ENCODE measurements at places on chromosomes 1 and 21. TPM values are rescaled to one million over a fixed set of nuclear protein-coding genes. Genes with fewer than 3 reads are reported as not detected.

Gene CLIC6
- 1.7 TPM for total RNA-seq

- H3K4me3 ChIP-seq = no peak overlapping the region
- H3K27ac ChIP-seq = no peak overlapping the region
- peaks cover 44% of the 10 kb centered on the region for H3K4me1 ChIP-seq
- H3K36me3 ChIP-seq = no peaks in the 10 kb centered on the region
- no peak for DNase-seq
Observed at GRCh38 chr1:21325231-21325718, 35.0 kb upstream of the ECE1 start.

GRCh38 chr1:119428991-119429390, 14.0 kb downstream of the HSD3B2 start:
- H3K4me1 ChIP-seq = peaks cover 13% of the 10 kb centered on the region
- no peak overlapping the region for H3K27ac ChIP-seq
- H3K27me3 ChIP-seq = peaks cover 10% of the 10 kb centered on the region
- peak overlapping the region; percentile 56 for H3K4me3 ChIP-seq

- H3K27me3 ChIP-seq = peaks cover 67% of the 10 kb centered on the region
- DNase-seq = peak; percentile 65
- H3K27ac ChIP-seq = peak overlapping the region; percentile 97
- H3K36me3 ChIP-seq = no peaks in the 10 kb centered on the region
- no peak overlapping the region for H3K4me3 ChIP-seq
- no peaks in the 10 kb centered on the region for H3K4me1 ChIP-seq
Observed at GRCh38 chr1:154747740-154748404, 122.2 kb downstream of the KCNN3 start.

Gene SAMD13
- 3.3 TPM for total RNA-seq

Gene FALEC
- total RNA-seq = not detected

GRCh38 chr21:36927719-36928117, 38.8 kb downstream of the HLCS start:
- no peak overlapping the region for H3K27ac ChIP-seq
- no peak overlapping the region for H3K4me3 ChIP-seq

DNA sequence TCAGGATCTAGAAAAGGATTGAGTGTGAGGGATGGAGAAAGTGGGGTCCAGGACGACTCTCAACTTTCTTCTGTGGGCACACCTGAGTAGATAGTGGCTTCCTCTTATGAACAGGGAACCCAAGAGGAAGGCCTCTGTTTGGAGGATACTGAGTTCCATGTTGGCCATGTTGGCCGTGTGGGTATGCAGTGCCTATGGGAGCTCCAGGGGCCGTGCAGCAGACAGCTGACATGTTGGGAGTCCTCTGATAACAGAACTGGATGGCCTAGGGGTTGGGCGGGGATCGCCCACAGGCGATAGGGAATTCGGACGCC, 43.0 kb downstream of the TMEM53 start:
- DNase-seq = no peak
- no peaks in the 10 kb centered on the region for H3K27me3 ChIP-seq
- peak overlapping the region; percentile 98 for H3K27ac ChIP-seq

- H3K4me1 ChIP-seq = no peaks in the 10 kb centered on the region
- DNase-seq = no peak
- H3K36me3 ChIP-seq = no peaks in the 10 kb centered on the region
- no peak overlapping the region for H3K27ac ChIP-seq
- no peak overlapping the region for H3K4me3 ChIP-seq
Observed at GRCh38 chr1:54604572-54605370, 18.6 kb downstream of the FAM151A start.

GRCh38 chr1:106027871-106028270, 1028.6 kb upstream of the PRMT6 start:
- no peak overlapping the region for H3K4me3 ChIP-seq
- H3K27me3 ChIP-seq = no peaks in the 10 kb centered on the region
- H3K4me1 ChIP-seq = no peaks in the 10 kb centered on the region
- no peak for DNase-seq

GRCh38 chr21:41064334-41064791, 103.6 kb upstream of the BACE2 start:
- H3K36me3 ChIP-seq = no peaks in the 10 kb centered on the region
- no peak for DNase-seq
- peaks cover 4% of the 10 kb centered on the region for H3K4me1 ChIP-seq

Gene SYCP1
- not detected for total RNA-seq

Gene GPR89A
- total RNA-seq = 32.7 TPM

- no peaks in the 10 kb centered on the region for H3K4me1 ChIP-seq
- H3K4me3 ChIP-seq = no peak overlapping the region
- H3K27ac ChIP-seq = no peak overlapping the region
- DNase-seq = no peak
- no peaks in the 10 kb centered on the region for H3K27me3 ChIP-seq
Observed at GRCh38 chr1:86176226-86176625, 19.7 kb upstream of the COL24A1 start.

GRCh38 chr21:45381036-45381787, 23.8 kb upstream of the COL18A1 start:
- H3K4me1 ChIP-seq = no peaks in the 10 kb centered on the region
- DNase-seq = peak; percentile 41
- H3K4me3 ChIP-seq = no peak overlapping the region
- H3K27me3 ChIP-seq = no peaks in the 10 kb centered on the region
- no peak overlapping the region for H3K27ac ChIP-seq
- H3K36me3 ChIP-seq = no peaks in the 10 kb centered on the region

GRCh38 chr21:46199436-46200373, 15.4 kb upstream of the SPATC1L start:
- peaks cover 61% of the 10 kb centered on the region for H3K36me3 ChIP-seq
- DNase-seq = no peak
- no peak overlapping the region for H3K4me3 ChIP-seq
- H3K27ac ChIP-seq = no peak overlapping the region
- H3K27me3 ChIP-seq = no peaks in the 10 kb centered on the region

Gene NBPF10
- 1.8 TPM for total RNA-seq

Gene LCE1B
- not detected for total RNA-seq

- no peaks in the 10 kb centered on the region for H3K27me3 ChIP-seq
- no peak overlapping the region for H3K4me3 ChIP-seq
- peak; percentile 75 for DNase-seq
- peaks cover 6% of the 10 kb centered on the region for H3K4me1 ChIP-seq
Observed at GRCh38 chr1:116824631-116825206, 70.5 kb downstream of the CD2 start.

- no peak overlapping the region for H3K27ac ChIP-seq
- H3K4me1 ChIP-seq = no peaks in the 10 kb centered on the region
- H3K4me3 ChIP-seq = no peak overlapping the region
- no peak for DNase-seq
Observed at GRCh38 chr1:176199707-176200106, 7.4 kb downstream of the COP1 start.

GRCh38 chr1:21568809-21569385, 59.7 kb downstream of the ALPL start:
- no peaks in the 10 kb centered on the region for H3K36me3 ChIP-seq
- no peaks in the 10 kb centered on the region for H3K27me3 ChIP-seq
- no peak overlapping the region for H3K27ac ChIP-seq

All from endodermal cell (in vitro differentiated cells).